Activated T-helper 1 cell treated with anti-CD3 and anti-CD28 coated beads, Interleukin-2, amount 50 U/mL, for 16 hours (primary cell): ENCODE measurements at places on chromosomes 12 and 14.

DNA sequence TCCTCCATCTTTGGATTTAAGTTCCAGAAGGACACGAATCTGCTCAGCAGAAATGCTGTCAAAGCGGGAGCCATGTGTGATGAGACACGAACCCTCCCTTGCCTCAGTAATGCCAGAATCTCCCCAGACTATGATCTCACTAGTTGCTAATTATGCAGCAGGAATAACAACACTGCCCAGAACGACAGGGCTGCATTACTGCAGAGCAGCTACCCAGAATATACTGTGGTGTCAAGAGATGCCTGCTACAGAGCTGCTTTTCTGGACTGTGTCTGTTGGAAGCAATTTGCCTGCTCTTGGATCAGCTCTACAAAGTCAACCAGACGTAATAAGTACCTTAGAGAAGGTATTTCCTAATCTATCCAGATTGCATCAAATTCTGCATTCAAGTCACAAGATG, 5.5 kb downstream of the CSRNP2 start:
- no peak for DNase-seq

GRCh38 chr14:87175175-87175574, 817.8 kb downstream of the GALC start:
- DNase-seq: no peak

GRCh38 chr12:87444039-87444438, 585.2 kb downstream of the C12orf50 start:
- no peak for DNase-seq

- no peak for DNase-seq
Observed at GRCh38 chr12:66241061-66242043, 52.3 kb downstream of the IRAK3 start.

DNA sequence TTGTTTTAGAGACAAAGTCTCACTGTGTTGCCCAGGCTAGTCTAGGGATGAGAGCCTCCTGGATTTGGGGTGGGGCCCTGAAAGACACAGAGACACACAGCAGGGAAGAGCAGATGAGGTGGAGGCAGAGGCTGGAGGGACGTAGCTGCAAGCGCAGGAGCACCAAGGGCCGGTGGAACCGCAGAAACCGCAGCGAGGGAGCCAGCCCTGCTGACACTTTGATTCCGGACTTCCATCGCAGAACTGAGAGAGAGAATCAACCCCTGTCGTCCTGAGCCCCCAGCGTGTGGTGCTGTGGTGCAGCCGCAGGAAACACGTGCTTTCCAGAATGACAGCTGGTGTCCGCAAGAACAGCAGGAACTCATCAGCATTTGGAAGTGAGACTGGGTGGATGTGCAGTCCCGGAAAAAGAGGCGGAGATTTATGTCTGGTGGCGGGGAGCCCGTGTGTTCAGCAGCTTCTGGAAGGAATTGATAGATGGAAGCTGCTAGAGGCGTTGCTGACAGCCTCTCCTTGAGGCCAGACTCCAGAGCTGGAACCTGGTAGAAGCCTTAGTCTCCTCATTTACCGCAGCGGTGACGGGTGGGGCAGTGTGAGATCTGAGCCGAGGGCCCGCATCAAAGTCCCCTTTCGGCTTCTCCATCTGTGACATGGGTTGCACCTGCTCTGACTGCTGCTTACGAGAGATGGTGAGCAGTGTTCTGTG, 21.9 kb upstream of the KLC1 start:
- DNase-seq: no peak

DNA sequence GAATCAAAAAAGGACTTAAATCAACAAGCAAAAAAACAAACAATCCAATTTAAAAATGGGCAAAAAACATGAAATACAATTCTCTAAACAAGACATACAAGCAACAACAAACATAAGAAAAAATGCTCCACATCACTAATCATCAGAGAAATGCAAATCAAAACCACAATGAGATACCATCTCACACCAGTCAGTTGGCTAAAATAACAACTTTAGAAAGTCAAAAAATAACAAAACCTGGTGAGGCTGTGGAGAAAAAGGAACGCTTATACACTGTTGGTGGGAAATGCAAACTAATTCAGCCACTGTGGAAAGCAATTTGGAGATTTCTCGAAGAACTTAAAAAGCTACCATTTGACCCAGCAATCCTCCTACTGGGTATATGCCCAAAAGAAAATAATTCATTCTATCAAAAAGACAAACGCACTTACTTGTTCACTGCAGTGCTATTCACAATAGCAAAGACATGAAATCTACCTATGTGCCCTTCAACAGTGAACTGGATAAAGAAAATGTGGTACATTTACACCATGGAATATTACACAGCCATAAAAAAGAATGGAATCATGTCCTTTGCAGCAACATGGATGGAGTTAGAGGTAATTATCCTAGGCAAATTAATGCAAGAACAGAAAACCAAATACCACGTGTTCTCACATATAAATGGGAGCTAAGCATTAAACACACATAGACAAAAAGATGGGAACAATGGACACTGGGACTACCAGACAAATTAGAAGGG, 26.9 kb downstream of the PRKD1 start:
- no peak for DNase-seq

DNA sequence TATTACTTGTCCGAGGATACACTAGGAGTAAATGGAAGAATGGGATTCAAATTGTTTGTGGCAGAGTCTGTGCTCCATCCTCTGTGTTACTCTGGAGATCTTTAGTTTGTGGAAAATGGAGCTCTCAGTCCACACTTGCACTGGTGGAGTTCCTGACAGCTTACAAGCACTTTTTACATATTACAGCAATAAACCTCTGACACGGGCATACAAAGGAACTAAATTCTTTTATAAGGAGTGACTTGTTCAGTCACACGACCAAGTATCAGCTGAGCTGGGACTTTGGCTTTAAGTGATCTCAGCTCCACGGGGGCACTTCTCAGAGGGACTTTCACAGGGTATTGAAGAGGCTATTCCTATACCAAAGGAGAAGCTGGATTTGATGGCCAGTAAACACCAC, 417.5 kb downstream of the LRIG3 start:
- DNase-seq: no peak

GRCh38 chr12:12081836-12082497, 11.2 kb downstream of the BCL2L14 start:
- DNase-seq: no peak

DNA sequence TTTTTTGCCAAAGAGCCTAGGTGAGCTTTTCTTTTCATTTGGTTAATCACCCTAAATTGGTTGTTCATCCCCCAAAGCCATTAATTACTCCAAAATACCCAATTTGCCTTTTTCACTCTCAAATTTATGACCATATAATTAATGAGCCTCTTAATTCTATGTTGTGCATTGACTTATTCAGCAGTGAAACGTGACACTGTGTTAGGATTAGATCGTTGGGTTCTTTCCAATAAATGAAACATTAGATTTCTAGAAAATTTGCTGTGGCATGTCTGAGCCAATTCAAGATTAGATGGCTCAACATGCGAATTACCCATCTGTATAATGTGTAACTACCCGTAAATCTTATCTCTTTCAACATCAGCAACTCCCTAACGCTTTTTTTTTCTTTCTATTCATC, 273.4 kb downstream of the BMP4 start:
- DNase-seq: no peak

DNA sequence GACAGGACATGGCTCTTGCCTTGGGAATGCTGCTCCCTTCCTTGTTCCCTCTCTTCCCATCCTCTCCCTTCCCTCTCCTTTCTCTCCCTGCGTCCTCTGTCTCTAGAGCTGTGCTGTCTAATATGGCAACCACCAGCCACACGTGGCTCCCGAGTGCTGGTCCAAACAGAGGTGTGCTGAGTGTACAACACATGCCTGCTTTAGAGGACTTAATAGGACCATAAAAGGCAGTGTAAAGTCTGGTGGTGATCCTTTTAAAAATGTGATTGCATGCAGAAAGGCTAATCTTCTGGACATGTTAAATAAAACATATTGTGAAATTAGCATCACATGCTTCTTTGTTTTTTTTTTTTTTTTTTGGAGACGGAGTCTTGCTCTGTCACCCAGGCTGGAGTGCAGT, 87.2 kb downstream of the ESRRB start:
- no peak for DNase-seq

DNA sequence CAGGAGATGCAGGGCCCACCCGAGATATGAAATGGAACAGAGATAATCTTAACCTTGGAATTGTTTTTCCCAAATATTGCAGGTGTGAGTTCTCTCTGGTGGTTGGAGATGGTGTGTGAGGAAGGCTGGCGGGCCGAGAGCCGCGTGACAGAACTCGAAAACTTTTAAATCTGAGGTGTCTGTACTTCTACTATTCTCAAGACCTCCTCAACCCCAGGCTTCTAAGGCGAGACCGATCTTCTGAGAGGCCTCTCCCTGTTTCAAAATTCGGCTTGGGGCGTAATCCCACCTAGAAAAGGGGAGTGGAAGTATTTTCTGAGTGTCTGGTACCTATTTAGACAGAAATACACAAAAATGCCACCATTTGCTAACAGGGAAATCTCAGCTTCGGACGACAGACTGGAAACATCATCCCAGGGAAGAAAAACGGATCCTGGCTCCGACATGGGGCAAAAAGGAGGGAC, 611 bp downstream of the SARNP start:
- DNase-seq: no peak
